ENCODE measurements at places on chromosomes 7 and 10.

- DNase-seq: peak; percentile 7
These were observed 41.3 kb upstream of the ADRA2A start for GRCh38 chr10:111035542-111035941.

DNA sequence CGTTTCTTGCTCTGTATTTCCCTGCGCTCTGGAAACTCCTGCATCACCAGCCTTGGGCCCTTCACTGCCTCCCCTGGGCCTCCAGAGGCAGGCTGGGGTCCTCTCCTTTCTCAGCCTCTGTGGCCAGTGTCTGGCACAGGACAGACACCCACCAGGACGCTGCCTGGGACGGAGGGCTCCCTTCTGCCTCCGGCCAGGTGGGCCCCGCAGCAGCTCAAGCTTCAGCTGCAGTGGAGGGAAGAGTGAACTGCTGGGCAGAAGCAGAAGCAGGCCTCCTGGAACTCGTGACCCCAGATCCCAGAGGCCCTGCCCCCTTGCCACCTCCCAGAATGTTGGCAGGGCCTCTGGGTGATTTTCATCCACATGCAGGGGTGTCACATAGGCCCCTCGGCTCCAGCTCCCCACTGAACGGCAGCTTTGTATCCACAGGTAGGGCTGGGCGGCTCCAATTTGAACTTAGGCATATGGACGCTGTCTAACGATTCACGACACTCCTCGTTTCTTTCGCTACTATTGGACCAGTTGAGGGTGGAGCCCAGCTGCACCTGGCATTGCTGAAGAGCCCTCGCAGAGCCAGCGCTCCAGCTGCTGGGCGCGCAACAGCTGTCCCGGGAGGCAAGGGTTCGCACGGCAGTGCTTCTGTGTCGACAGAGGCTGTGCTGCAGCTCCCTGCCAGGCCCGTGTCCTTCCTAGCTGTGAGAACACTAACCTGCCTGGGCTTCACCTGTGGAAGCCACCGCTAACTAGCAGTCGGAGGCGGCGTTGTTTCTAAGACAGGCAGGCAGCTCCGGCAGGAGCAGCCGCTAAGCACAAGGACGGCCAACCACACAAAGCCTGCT is 18.4 kb upstream of the GPR146 start:
- no peak for DNase-seq

- no peak for DNase-seq
These were observed 891.9 kb upstream of the MBL2 start for GRCh38 chr10:53664282-53665019.

DNA sequence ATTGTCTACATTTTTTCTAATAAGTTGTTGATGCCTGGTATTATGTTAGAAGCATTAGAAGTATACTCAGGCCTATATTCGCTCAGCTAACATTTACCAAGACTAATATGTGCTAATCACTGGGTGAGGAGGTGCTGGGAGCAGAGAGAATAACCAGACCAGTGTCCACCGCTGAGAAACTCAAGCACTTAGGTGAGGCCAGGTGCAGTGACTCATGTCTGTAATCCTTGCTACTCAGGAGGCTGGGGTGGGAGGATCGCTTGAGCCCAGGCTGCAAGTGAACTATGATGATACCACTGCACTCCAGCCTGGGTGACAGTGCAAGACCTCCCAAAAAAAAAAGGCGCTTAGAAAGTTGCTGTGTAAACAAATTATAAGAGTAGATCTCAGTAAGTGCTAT is 182.2 kb upstream of the AOAH start:
- DNase-seq: no peak

DNA sequence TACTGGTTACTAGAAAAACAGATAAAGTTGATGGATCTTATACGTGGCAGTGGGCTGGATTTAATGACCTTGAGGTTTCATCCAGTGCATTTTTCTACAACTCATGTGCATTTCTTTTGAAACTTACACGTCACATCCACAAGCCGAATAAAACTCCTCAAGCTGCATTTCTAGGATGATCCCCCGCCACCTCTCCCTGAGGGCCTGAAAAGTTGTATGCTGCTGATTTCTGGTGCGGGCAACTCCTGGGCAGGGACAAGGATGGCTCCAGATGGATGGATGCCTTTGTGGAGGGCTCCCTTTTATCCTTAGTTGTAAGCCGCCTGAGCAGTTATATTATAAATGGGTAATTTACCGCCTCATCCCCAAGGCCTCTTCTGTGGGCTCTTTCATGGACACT is 1091.1 kb downstream of the LRMDA start:
- no peak for DNase-seq

- no peak for DNase-seq
These were observed 37.2 kb downstream of the IKZF1 start for GRCh38 chr7:50341724-50342123.

DNA sequence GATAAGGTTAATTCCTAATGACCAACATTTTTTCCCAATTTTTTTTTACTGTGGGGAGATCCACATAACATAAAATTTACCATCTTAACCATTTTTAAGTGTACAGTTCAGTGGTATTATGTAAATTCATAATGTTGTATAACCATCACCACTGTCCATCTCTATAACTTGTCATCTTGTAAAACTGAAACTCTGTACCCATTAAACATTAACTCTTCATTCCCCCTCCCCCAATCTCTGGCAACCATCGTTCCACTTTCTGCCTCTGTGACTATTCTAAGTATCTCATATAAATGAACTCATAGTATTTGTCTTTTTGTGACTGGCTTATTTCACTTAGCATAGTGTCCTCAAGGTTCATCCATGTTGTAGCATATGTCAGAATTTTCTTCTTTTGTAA is 46.0 kb upstream of the HPS1 start:
- DNase-seq: no peak

DNA sequence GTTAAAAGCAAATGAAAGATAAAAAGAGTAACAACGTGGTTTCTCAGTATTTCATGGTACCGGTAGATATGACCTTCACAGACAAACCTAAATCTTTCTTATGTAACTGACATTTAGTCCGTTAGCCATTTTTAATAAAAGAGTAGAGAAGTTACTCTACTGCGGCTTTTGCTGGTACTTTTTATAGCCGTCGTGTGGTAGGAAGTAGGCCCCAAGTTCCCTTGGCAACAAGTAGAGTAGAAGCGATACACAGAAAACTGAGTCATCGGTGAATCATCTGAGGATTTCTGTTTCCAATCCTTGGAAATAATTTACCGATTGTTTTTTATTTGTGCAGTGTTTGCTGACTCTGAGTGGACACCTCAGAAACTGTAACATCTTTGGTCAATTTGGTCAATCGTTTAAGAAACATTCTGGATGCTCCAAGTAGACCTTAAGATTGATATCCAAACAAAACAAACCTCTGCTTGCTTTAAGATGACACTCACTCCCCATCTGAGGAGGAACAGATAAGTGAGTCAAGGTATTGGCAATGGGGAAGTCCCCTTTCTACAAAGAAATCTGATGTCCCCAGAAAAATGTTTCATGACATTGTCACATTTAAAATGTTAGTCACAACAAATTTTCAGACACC is 63.9 kb upstream of the AHR start:
- peak; percentile 93 for DNase-seq

All from fibroblast of villous mesenchyme (primary cell).